NCI-H187 (cell line): ENCODE measurements at places on chromosomes 12 and 14.

- no peak for DNase-seq
These were observed 36.4 kb upstream of the ATXN2 start for GRCh38 chr12:111635524-111635923.

GRCh38 chr12:76504606-76505005 is 55.0 kb downstream of the OSBPL8 start:
- no peak for DNase-seq

- DNase-seq: no peak
These were observed 101.9 kb downstream of the NPAS3 start for GRCh38 chr14:33040372-33041140.

GRCh38 chr14:91059576-91060350 is 678 bp downstream of the RPS6KA5 start:
- DNase-seq: peak; percentile 38

DNA sequence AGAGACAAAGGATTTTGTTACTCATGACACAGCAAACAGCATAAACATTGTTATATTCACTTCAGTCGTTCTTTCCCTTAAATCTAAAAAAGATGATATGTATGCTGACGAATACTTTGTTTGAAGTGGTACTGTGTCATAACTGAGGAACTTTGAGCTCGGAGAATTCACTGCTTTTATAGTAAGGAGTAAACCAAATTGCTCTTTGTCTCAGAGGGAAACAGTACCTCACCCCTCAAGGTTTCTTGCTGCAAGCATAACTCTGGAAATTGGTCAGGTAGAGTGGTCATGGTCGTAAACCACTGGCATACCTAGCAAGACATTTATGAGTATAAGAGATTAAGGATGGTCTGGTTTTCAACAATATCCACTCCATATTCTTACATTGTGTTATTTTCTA is 160.2 kb upstream of the OR4E1 start:
- DNase-seq: no peak

DNA sequence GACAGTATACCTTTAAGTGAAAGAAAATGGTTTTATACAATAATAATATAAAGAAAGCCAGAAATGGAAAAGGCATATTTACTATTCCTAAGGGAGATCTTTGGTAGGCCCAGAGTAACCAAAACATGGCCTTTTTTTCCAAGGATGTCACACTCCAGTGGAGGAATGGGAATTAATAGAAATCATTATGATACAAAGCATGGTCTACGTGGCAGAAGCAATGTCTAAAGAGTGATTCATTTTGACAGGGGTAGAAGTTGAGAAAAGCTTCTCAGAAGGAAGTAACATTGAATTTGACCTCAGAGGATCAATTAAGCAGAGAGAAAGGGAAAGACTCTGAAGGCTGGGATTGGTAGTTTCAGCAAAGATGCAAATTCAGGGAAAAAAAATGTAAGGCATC is 208.6 kb downstream of the BTG1 start:
- no peak for DNase-seq

- DNase-seq: no peak
These were observed 82.8 kb upstream of the NEDD1 start for GRCh38 chr12:96824074-96824837.

DNA sequence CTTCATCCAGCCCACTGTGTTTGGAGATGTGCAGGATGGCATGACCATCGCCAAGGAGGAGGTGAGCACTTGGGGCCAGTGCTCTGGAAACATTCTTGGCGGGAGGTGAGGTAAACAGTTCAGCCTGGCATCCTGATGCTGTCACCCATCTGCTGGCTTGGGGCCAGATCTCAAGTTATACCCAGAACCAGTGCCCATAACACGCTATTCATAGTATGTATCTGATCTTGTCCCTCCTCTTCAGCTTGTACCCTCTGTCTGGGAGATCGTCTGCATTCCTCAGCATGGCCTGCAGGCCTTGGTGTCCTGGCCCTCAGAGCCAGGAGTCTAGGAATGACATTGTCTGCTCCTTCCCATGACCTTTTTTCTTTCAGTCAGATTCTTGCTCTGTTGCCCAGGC is 31.4 kb downstream of the ALDH2 start:
- no peak for DNase-seq

DNA sequence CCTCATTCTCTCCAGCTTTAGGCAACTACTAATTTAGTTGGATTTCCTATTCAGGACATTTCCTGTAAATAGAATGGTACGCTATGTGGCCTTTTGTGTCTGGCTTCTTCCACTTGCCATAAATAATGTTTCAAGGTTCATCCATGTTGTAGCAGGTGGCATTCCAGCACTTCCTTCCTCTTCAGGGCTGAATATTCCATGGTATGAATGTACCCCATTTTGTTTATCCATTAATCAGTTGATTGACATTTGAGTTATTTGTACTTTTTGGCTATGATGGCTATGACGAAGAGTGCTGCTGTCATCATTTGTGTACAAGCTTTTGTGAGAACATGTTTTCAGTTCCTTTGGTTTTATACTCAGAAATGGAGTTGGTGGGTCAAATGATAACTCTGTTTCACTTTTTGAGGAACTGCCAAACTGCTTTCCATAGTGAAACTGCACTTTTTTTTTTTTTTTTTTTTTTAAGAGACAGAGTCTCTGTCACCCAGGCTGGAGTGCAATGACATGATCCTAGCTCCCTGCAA is 6.5 kb upstream of the CDK2AP1 start:
- DNase-seq: no peak

- DNase-seq: no peak
These were observed 76.5 kb upstream of the HSPB8 start for GRCh38 chr12:119102274-119102673.

GRCh38 chr12:109762071-109762672 is 48.5 kb downstream of the FAM222A start:
- DNase-seq: no peak

GRCh38 chr12:112908548-112908947 is 1.8 kb downstream of the OAS1 start:
- no peak for DNase-seq

- no peak for DNase-seq
These were observed 95.7 kb downstream of the PIWIL1 start for GRCh38 chr12:130433411-130433810.

GRCh38 chr14:51867741-51868140 is 7.3 kb downstream of the GNG2 start:
- no peak for DNase-seq

GRCh38 chr12:95859344-95859816 is 628 bp downstream of the SNRPF start:
- no peak for DNase-seq

DNA sequence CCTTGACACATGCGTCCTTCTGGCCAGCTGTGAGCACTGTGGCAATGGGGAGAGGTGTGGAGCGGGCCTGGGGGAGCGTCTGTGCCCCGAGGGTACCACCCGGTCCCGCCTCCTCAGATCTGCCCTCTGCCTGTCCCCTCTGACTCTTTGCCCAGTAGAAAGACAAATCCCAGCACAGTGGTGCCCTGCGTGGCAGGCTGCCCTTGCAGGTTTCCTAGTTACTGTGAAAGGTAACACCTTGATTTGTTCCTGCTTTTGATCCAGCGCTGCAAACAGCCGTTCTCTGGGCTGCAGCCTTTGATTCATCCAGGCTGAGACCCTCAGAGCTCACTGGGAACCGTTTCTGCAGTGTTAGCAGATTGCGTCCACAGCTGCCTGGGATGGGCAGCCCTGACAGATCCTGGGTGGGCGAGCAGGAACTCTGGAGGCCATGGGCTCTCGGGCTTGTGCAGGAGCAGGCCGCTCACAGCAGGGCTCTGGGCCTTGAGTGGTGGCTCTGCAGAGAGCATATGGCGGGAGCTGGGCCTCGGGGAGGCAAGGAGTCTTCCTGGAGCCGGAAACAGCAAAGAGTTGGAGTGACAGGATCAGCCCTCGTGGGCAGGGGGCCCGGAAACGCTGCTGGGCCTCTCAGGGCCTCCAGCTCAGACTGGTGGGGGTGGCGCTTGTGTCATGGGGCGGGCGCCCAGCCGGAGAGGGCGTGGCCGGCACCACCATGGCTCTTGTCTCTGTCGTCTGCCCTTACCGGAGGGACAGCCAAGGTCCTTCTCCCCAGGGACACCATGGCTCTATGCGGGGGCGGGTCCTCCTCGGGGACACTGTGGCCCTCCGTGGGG is 16.6 kb downstream of the FBRSL1 start:
- DNase-seq: peak; percentile 14

DNA sequence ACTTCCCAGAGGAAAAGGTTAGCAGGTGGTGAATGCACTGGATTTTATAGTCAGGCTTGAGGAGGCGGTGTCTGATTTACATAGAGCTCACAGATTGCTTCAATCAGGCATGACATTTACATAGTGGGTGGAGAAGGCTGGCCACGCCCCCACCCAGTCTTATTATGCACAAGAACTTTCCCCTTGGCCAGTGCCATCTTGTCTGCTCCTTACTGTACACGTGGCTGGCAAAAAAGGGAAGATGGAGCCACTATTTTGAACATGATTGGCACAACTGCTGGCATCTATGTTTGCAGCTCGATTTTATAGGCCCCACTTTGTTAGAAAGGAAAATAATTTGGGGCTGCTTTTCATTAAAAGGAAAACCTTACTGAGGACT is 10.9 kb upstream of the LGMN start:
- peak; percentile 59 for DNase-seq

DNA sequence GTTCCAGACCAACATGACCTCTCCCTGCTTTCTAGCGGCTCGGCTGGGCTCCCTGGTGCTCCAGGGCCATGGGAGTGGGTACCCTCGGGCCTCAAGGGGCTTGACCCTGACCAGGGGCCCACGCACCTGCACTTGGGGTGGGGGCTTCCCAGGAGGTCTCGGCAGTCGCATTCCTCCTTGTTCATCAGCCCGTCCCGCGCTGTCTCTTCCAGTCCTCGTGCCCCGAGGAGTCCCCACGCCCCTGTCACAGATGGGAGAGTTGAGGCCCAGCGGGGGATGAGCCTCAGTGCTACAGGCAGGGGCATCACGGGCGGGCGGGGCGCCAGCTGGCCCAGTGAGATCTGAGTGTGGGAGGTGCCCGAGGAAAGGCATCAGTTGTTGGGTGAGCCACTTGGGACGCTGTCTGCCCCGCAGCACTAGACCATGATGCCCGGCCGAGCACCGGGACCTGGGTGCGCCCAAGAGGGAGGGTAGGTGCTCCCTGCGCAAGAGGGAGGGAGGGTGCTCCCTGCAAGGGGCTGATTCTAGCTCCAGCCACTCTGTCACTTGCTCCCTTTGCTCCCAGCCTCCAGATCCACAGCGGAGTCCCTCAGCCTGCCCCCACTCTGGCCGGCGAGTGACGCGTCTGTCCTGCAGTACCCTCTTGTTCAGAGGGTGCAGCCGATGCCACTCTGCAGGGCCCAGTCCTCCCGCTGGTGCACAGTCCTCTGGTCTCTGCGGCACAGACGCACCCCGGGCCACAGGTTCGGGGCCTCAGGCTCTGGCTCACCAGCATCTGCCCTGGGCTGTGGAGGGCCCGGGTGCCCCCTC is 23.8 kb downstream of the MMP17 start:
- DNase-seq: no peak

DNA sequence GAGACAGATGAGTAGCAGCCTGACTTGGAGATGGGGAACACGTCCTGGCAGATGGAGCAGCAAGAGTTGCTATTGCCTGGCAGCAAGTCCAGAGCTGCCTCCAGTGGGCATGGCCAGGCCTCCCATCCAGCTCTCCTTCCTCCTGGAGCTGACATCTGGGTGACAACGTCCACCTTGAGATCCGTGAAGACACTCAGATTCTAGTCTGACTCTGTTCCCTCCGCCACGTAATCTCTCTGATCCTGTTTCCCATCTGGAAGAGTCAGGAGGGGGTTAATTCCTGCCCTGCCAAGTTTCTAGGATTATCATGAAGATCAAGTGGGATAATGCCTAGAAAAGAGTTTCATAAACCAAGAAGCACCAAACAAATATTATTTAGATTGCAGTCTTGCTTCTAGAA is 65.3 kb upstream of the FAM181A start:
- no peak for DNase-seq

- DNase-seq: no peak
These were observed 11.5 kb downstream of the FICD start for GRCh38 chr12:108526482-108527165.

- DNase-seq: no peak
These were observed 11.7 kb downstream of the SLC38A4 start for GRCh38 chr12:46814143-46814542.

GRCh38 chr12:91622981-91623380 is 440.4 kb upstream of the DCN start:
- DNase-seq: no peak

- DNase-seq: no peak
These were observed 106.9 kb upstream of the OR4E1 start for GRCh38 chr14:21780429-21781084.

DNA sequence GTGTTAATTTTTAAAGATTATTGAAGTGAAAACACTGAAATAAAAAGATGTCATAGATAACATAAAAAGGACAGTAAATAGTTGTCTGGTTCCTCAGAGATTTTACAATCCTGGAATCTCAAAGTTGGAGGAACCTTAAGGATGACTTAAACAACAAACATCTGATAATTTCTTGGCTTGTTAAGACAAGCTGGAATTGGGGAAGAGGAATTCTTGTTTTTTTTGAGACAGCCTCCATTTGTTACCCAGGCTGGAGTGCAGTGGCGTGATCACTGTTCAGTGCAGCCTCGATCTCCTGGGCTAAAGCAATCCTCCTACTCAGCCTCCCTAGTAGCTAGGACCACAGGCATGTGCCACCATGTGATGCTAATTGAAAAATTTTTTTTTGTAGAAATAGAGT is 2.3 kb downstream of the ZNF410 start:
- no peak for DNase-seq

GRCh38 chr12:110927546-110927945 is 7.2 kb upstream of the MYL2 start:
- no peak for DNase-seq

DNA sequence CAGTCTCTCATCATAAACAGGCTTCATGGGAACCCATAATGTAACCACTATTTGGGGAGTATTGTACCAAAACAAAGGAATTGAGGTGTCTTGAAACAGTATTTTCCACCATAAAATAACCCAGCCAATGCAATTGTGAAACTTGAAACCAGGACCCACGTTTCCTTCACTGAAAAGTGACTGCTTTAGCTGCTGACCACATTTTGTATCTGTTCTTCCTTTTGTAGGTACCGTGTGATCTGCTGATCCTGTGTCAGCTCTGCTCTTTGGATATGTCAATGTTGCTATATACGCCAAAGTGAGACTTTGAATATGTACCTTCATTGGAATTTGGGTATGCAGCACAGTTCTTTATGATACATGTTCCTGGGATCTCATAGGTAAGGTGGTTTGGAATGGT is 95.1 kb upstream of the CNTN1 start:
- DNase-seq: no peak

DNA sequence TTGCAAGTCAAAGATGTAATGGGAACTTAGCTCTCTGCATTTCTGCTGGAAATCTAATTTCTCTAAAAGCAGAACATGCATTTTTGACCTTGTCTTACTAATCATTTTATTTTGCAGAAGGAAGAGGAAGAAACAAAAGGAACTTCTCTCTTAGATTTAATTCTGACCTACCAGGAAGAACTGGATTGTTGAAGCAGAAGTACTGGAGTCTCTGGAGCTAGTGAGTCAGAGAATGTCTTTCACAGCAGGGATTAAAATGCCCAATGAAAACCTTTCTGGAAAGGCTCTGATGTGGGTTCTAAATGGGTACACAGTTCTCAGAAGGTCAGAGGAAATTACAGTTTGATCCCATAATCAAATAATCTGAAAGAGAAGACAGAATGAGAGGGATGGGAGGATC is 70.8 kb upstream of the GNG2 start:
- DNase-seq: no peak

GRCh38 chr12:76940671-76941445 is 62.0 kb upstream of the CSRP2 start:
- no peak for DNase-seq
